ENCODE measurements at places on chromosomes 12 and 14.

GRCh38 chr14:68638141-68638999, 154.5 kb downstream of the ZFP36L1 start:
- DNase-seq, result no peak

DNA sequence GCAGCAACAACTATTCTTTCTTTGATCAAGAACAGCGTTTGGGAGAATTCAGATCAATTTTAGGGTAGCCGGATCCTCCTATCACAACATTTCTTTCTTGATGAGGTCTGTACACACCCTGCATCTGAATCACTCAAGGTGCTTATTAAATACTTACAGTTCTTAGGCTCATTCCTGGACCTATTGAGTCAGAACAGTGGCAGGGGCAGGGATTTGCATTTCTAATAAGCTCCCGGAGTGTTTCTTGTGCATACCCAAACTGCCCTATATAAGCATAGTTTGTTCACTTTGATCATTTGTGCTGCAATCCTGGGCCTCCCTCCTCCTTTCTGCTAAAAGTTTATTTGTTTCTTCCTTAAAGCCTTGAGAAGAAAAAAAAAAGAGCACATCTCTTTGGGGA, 80.5 kb upstream of the RPH3A start:
- DNase-seq, result no peak

DNA sequence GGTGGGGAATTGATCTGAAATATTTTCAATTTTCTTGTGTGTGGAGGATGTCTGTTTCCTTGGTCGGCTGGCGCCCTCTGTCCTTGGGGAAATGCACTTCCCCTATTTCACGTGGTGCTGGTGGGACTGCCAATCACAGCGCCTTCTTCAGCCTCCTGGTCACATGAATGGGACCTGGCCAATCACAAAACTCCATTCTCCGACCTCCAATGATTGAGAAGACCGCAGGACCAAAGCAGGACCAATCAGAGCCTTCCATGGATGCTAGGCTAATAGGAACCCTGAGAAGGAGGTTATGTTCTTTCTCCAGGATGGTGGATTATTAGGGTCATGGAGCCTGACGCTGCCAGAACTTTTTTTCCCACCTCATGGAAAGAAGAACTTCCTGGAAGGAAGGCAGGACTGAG, 188.7 kb downstream of the TTC8 start:
- no peak for DNase-seq

- DNase-seq, result no peak
Observed at GRCh38 chr14:93747560-93747959, 40.7 kb downstream of the PRIMA1 start.

GRCh38 chr12:85784096-85784720, 52.0 kb downstream of the RASSF9 start:
- no peak for DNase-seq

GRCh38 chr12:92096346-92097136, 49.1 kb downstream of the BTG1 start:
- DNase-seq, result no peak

DNA sequence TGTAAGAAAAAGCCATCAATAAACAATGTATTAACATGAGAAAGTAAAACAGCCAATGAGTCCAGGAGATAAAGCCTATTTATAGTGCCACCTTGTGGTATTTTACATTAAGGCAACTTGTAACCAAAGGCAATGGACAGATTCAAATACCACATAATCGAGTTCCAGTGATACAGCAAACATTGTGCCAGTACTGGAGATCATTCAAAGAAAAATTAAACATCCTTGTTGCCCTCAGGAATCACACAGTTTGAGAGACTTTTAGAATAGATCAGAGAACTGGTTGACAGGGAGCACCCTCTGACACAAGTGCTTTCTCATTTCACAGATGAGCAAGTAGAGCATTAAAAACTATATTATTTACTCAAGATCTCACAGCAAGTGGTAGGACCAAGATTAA, 98.1 kb downstream of the DDHD1 start:
- DNase-seq, result peak; percentile 22

DNA sequence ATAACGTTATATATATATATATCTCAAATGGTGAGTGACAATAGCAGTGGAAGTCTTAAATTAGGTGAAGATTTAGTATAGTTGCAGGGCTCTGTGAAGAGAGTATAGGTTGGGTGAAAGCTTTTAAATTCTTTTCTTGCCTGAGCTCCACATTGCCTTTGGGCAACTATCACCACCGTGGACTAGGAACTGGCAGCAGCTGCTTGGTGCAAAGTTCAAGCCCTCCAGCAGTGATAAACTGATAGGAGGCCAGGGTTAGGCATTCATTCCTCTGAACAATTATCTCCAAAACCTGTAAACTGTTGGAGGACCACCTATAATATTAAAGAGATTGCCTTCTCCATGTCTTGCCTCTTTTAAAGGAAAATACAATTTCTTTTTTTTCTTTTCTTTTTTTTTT, 91.2 kb upstream of the ATXN7L3B start:
- no peak for DNase-seq

DNA sequence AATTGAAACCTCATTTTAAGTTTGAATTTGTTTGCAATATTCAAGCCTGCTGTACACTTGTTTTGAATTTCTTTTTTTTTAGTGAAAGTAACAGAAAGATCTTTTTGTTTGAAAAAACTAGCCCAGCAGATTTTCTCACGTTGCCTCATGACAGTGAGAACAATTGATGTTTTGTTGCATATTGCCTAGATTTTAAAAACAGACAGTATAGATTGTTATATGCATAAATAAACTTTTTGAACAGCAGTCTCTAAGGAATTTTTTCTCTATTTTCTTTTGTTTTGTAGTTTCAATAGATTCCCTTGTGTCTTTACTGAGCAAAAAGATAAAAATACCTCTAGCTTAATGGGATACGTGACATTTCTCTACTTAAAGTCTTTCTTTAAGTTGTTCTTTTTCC, 15.4 kb downstream of the OR6C6 start:
- DNase-seq, result no peak
